ENCODE measurements at places on chromosomes 4 and X.

DNA sequence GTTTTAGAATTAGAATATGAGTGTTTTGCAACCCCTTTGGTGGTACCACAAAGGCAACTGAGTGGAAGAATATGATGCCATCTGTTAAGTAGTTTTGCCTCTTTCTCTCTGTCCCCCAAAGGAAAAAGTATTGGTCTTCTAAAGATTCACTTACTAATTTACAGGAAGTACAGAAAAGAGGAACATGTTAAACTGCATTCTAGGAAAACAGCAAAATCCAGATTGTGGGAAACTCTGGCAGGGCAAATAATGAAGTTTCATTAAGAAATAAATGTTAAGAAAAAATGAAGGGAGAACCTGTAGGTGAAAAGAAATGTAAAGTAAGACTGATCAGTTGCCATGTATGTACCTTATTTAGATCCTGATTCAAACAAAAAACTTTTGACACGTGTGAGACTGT is 39.3 kb downstream of the NSUN7 start:
- no peak for DNase-seq

GRCh38 chrX:136549226-136549625 is 17.2 kb downstream of the VGLL1 start:
- no peak for DNase-seq

DNA sequence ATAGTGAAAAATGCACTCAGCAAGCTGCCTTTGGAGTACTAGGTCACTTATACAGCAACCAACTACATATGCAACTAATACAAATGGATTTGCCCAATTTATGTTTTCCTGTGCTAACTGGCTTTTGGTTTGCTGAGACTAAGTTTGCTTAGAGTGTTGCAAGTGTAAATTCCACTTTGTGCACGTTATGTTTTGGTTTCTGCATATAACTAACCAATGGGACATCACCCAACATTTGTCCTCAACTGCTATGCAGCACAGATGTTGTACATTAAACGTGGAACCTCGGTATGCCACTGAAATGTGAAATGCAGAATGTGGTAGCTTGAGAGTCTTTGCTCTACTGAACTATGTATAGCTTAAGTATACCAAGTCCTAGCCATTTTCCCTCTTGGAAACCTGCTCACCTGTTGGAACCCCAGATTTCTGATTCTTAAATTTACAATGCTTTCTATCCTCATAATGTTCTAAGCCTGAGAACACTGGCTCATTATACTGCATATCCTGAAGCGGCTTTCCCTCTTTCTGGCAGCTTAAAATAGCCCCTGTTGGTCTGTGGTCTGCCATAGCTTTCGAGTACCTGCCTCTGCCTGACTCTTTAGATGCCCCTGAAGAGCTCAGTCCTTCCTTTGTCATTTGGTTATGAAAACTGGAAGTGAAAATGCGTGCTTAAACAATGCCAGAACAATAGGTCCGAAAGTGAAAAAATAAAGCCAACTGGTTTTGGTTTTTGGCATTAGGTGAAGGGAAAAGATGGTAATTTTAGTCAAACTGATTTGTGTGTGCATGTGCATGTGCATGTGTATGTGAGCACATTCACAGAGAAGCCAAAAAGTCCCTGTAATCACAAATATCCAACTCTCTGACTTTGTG is 158.0 kb downstream of the SH2D1A start:
- no peak for DNase-seq

GRCh38 chr4:42555828-42556227 is 101.1 kb downstream of the ATP8A1 start:
- no peak for DNase-seq

- DNase-seq: no peak
Observed at GRCh38 chr4:1901127-1901526, 29.9 kb downstream of the NSD2 start.

DNA sequence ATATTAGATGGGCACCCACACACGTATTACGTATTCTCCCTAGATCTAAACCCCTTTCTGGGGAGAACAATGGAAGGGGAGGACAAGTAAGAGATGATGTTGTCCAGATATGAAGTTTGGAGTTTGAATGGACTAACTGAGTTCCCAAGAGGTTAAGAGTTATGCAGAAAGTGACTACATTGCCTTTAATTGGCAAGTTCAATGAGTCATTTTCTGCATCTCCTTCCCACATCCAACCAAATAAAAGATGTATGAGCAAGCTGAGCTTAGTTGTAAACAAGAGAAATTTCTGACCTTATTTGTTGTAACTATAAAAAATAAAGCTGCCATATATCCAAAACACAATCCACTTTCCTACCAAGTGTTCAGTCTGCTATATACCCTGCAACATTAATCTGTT is 50.5 kb downstream of the TIGD2 start:
- DNase-seq: no peak

GRCh38 chr4:40182954-40183353 is 13.9 kb upstream of the RHOH start:
- no peak for DNase-seq

DNA sequence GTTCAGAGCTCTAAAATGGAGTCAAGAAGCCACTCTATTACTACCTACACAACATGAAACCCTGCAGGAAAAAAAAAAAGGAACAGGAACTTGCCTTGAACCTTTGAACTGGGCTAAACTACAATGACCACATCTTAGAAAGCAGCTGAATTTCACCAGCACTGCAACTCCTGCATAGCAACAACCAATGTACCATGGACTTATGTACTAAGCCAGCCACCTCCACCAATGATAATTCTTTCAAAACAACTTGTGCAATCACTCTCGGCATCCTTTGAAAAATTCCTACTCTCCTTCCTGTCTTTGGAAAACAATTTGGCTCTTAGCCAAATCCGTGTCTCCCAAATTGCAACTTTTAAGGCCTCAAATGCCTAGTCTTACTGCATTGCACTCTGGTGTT is 26.8 kb upstream of the FMR1 start:
- no peak for DNase-seq

- no peak for DNase-seq
Observed at GRCh38 chr4:81883004-81883403, 411.3 kb upstream of the RASGEF1B start.

DNA sequence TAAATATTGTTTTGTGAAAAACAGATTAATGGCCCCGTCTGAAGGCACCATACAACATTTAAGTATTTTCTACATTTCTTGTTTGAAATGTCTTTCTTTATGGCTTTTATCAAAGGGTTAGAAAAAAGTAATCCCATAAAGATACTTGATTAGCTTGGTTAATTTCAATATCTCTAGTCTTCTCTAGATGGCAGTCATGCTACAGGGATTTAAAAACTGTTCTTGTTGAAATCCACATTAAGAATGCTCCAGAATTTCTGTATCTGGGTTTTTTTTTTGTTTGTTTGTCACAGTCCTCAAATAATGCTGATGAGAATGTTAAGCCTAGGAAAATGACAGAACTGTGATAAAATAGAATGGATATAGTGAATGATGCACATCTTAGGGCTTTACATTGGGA is 109.0 kb upstream of the AADAT start:
- DNase-seq: peak; percentile 4

GRCh38 chrX:120690941-120691340 is 61.1 kb upstream of the C1GALT1C1 start:
- no peak for DNase-seq

- no peak for DNase-seq
Observed at GRCh38 chrX:144616317-144616716, 631.0 kb upstream of the SPANXN1 start.

DNA sequence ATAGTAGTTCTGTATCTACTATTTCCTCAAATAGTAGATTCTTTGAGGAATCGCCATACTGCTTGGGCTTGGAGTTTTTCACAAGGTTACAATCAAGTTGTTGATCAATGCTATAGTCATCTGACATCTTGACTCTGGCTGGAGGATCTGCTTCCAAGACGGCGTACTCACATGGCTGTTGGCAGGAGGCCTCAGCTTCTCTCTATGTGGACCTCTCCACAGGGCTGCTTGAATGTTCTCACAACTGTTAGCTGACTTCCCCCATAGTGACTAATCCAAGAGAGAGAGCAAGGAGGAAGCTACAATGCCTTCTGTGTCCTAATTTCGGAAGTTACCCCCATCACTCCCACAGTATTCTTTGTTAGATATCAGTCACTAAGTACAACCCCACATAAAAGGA is 10.3 kb downstream of the EGFL6 start:
- no peak for DNase-seq

GRCh38 chr4:135371137-135371536 is 1169.5 kb upstream of the PABPC4L start:
- DNase-seq: no peak

GRCh38 chr4:57494821-57495220 is 384.6 kb upstream of the IGFBP7 start:
- DNase-seq: no peak

- no peak for DNase-seq
Observed at GRCh38 chr4:14749910-14750309, 252.4 kb upstream of the CPEB2 start.

GRCh38 chr4:143417679-143418403 is 81.2 kb downstream of the GAB1 start:
- no peak for DNase-seq

DNA sequence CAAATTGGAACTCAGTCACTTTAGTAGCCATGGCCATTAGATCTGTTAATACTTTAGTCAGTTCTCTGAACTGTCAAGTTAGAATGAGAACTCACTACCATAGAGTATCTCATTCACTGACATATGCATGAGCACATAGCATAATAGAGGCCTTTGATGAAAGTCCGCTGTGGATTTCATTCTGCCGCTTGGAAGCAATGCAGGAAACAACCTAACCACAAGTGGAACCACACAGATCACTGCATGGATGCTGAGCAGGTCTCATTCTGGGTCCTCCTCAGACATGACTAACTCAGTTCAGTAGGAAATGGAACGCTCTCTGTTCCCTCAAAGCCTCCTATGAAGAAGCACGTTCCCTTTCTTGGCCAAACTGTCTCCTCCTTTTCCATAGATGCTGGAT is 1624.8 kb upstream of the TENM3 start:
- DNase-seq: no peak

DNA sequence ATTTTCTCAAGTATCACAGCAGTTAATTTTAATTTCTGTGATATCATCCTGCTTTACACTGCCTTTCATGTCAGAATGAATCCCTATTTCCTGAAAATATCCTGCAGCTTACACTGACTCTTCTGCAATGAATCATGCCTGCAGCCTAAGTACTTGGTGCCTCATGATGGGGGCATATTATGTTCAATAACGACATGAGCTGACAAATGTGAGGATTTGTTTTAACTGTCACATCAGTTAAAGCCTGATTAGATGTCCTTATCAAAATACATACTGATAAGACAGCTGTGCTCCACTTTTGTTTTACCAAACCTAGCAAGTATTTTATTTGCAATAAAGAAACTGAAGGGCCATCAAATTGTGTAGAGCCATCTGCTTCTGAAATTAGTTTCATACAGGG is 359.9 kb upstream of the AGA start:
- DNase-seq: no peak

- DNase-seq: no peak
Observed at GRCh38 chr4:116143198-116143597, 942.2 kb downstream of the TRAM1L1 start.

- no peak for DNase-seq
Observed at GRCh38 chr4:52711834-52712250, 39.4 kb downstream of the ERVMER34-1 start.

All from amniotic stem cell (primary cell).